Eye (tissue), 1 donor: ENCODE measurements at places on chromosomes 5 and 9.
A peak's percentile ranks its signal among the peaks of the same experiment; 100 is the strongest.

- no peak for DNase-seq
These were observed 33.0 kb downstream of the SSBP2 start for GRCh38 chr5:81717860-81718259.

DNA sequence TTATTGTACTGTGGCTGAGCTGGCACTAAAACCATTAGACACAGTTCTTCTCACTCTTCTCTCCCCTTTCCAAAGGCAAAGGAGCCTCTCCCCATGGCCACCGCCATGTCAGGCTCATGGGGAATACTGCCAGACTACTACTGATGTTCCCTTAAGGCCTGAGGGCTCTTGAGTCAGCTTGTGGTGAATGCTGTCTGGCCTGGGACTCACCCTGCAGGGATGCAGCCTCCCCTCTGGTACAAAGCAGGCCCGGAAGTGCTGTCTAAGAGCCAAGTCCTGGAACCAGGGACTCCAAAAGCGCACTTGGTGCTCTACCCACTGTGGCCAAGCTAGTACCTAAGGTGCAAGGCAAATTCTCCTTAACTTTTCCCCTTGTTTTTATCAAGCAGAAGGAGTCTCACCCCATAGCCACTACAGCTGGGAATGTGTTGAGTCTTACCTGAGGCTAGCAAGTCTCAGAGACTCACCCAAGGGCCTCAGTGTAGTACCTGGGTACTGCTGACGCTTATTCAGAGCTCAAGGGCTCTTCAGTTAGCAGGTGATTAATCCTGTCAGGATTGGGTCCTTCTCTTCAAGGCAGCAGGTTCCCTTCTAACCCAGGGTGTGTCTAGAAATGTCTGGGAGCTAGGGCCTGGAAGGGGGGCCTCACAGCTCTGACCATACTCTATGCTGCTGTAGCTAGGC, 33.2 kb upstream of the C5orf46 start:
- DNase-seq: no peak

DNA sequence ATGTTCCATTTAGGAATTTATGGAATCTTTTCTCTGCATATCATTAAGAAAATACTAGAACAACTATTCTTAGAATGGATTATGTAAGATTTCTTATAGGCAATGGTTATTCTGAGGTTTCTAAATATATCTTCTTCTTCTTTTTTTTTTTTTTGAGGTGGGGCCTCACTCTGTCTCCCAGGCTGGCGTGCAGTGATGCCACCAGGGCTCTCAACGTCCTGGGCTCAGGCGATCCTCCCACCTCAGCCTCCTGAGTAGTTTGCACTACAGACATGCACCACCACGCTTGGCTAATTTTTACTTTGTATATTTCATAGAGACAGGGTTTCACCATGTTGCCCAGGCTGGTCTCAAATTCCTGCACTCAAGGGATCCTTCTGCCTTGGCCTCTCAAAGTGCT, 137.2 kb downstream of the SREK1 start:
- DNase-seq: no peak

- no peak for DNase-seq
These were observed 19.6 kb downstream of the FAT2 start for GRCh38 chr5:151571270-151572173.

GRCh38 chr5:133905424-133905823, 63.0 kb downstream of the C5orf15 start:
- no peak for DNase-seq

DNA sequence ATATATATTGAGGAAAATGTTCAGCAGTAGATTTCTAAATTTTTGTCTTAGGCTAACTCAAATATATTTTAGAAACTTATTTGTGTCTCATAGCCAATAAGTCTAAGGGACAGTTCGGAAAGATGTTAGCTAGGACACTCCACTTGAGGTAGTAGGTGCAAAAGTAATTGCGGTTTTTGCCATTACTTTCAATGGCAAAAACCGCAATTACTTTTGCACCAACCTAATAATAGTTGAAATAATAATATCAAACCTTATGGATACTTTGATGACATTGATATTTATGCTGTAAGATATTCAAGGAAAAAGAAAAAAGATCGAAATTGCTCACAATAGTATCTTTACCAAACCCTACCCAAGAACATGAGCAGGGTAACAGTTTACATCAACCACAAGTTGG, 555.5 kb upstream of the ST8SIA4 start:
- DNase-seq: no peak

DNA sequence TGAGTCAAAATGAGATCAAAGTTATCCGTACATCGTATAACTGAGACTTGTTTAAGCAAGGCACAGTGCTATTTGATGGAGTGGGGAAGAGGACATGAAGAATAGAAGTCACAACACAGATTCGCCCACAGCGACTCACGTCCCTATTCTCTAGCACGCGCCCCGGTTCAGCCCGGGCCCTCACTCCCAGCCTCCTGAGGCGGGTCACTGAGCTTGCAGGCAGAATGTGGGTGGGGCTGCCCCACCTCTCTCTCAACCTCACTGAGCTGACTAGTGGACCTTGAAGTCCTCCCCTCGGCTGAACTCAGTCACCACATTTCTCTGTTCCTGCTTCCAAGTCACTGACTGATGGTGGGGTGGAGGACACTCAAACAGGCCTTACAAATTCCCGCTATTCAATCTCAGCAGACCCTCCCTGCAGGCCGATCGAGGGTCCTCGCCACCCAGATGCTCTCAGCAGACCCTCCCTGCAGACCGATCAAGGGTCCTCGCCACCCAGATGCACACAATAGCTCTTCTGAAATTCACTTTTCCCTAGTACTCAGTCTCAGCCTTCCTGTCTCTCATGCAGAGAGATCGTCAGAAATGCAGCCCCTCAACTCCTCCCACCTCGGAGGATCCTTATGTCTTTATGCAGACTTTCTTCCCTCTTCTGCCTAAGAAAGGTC, 12.9 kb downstream of the GLDC start:
- DNase-seq: peak; percentile 29

DNA sequence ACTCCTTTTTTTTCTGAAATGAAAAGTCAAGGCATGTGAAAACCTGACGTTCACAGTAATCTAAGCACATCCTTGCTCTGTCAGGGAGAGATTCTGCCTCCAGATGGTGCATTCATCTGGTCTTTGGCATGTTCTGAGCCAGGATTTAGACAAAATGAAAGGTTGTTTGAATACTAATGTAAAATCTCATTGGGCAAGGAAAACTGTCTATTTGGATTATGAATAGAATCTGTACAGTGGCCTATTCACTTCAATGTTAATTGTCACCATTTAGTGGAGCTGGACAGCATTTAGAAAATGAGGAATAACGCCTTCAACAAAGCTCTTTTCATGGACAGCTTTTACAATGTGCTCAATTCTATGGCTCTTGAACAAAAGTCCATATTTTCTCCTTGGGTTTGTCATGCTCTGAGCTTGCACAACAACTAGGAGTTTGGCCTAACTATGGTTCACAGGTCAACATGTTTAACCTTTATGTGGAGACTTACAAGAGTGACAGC, 28.9 kb downstream of the ARHGEF28 start:
- no peak for DNase-seq

- no peak for DNase-seq
These were observed 124.3 kb upstream of the SLC24A2 start for GRCh38 chr9:19913151-19913550.

DNA sequence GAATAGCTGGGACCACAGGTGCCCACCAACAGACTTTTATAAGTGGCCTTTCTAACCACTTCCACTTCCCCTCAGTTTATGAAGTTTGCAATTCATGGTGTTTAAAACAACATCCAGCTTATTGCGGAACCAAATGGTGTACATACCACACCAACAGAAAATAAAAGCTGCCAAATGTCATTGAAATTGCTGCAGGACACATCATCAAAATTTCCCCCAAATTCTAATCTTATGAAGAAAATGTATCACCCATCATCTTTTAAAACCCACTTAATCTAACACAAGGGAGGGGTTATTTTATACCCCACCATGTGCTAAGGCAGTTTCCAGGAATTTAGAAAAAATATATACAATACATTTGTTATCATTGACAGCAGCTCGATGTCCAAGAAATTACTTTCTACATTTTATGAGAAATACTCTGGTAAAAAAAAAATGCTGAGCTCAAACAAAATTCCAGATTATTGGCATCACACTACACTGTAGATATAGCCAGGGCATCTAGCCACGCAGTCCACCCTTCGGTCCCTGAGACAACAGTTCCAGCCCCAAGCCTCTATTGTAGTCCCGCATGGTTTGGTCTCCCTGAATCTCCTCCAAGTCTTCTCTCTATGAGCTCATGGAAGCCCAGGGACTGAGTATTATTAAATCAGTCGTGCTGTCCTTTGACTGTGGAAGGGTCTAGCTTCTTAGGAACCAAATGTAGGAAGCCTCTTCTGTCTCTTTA, 372.8 kb upstream of the SLC30A5 start:
- DNase-seq: no peak

GRCh38 chr5:140181002-140181483, 6.1 kb downstream of the CYSTM1 start:
- no peak for DNase-seq

DNA sequence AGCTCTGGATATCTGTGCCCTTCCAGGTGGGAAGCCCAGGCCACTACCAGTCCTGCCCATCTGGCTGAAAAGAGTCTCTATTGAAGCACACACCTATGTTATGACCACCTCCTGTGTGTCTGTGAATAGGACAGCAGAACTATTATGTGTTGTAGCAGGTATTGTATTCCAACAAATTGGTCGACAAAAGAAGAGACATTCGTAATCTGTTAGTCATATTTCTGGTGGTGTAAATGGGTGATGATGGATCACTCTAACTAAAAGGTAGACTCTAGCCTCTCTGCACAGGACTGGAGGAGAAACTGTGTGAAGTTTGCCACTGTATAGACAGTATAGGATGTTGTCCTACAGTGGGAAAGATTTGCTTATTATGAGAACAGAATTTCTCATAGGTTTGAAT, 416.1 kb downstream of the TMEM38B start:
- no peak for DNase-seq

DNA sequence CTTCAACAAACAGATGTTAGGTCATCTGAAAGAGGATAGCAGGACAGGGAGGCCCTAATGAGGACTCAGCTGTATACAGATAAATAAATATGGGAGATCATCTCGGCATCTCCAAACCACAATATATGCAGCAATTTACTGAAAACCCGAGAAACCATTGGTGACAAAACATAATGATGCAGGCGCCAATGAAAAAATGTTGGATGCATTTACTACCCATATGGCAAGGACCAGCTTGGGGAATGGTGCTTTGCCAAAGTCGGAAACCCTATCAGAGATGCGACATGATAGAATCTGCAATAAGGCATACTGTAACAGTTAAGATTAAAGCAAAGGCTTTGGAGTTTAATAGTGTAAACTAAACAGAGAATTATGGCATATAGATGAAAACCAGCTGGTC, 92.0 kb downstream of the SNCAIP start:
- DNase-seq: no peak

DNA sequence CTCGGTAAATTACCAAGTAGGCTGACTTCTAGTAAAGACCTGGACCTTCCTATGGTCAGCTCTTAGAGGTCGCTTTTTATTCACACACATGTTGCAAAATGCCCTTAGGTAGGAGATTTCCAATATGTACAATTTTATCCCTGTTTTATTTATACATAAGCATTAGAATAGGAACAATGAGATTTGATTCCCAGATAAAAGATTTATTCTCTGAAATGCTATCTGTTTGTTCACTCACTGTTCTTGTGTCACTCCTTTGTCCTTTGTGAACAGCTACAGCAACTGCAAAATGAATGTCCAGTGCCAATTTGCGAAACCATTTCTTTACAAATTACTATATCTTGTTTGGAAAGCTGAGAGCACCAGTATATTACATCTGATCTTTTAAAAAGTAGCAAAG, 991.5 kb upstream of the TYRP1 start:
- no peak for DNase-seq

DNA sequence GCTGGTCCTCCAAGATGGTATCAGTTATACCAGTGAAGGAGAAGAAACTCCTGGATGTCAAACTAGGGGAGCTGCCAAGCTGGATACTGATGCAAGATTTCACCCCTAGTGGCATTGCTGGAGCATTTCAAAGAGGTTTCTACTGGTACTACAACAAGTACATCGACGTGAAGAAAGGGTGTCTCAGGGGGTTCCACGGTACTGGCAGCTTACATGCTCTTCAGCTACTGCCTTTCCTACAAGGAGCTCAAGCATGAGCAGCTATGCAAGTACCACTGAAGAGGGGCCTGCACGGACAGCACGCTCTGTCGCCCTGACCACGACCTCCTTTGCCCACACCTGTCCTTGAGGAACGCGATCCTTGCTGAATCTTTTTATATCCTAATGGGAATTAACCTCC, 19.5 kb downstream of the ACTL7B start:
- no peak for DNase-seq

DNA sequence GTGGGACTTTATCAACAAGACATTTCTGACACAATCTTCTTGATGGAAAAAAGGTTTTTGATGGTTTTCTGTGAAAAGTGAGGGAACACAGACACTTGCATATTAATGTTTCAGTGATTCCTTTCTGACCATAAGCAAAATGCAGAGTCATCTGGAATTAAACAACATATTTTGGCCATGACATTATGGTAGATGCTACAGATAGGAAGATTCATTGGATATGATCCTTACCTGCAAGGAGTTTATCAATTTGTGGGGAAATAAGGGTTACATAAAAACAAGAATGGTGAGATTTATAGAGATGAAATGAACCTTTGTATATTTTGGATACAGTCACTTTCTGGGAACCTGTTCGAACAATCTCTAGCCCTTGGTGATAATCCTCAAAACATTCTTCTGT, 155.3 kb upstream of the GNA14 start:
- DNase-seq: no peak

DNA sequence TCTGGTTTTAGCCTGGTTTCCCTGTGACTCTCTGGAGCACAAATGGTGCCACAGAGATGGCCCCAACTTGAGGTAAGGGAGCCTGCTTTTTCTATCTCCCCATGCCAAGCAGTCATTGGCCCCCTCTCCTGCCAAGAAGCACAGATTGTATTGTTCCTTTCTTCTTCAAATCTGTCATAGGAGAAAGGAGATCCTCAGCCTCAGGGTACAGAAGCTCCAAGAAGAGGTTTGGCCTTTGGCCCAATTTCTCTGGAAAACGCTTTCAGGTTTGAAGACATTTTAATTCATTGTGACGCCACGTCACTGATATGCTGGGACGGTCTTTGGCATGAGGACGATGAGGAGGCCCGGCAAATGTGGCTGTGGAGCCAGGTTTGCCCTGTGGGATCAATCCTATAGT, 29.2 kb upstream of the PANK3 start:
- no peak for DNase-seq

DNA sequence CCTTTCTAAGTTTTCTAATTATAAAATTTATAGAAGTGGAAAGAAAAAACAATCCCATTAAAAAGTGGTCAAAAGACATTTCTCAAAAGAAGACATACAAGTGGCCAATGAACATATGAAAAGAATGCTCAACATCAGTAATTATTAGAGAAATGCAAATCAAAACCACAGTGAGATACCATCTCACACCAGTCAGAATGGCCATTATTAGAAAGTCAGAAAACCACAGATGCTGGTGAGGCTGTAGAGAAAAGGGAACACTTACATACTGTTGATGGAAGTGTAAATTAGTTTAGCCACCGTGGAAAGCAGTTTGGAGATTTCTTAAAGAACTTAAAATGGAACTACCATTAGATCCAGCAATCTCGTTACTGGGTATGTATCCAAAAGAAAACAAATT, 23.7 kb upstream of the PLPP1 start:
- DNase-seq: no peak

- DNase-seq: no peak
These were observed 136.0 kb upstream of the TBC1D2 start for GRCh38 chr9:98391406-98391805.

GRCh38 chr9:93520523-93520922, 55.9 kb upstream of the PHF2 start:
- no peak for DNase-seq
